ENCODE measurements at places on chromosomes 7 and 10.
A peak's percentile ranks its signal among the peaks of the same experiment; 100 is the strongest.

DNA sequence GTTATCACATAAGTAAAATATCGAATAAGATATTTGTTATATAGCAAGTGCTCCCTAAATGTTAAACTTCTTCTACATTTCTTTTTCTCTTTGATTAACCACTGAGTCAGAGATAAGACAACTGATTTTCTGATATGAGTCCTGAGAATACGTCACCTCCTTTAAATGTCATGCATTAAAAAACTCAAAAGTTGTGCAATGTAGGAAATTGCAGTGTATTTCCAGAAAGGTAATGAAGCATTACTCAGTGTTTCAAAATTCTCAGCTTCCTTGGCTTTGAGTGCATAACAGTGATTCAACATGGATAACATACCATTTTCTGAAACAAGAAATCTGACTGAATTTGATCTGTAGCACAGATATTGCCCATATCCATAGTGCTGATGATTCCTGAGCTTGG lies 155.8 kb downstream of the BMPER start:
- DNase-seq = no peak

- DNase-seq = no peak
Observed at GRCh38 chr7:55109404-55110167, 90.8 kb downstream of the EGFR start.

- no peak for DNase-seq
Observed at GRCh38 chr7:23164846-23165245, 17.0 kb upstream of the NUP42 start.

DNA sequence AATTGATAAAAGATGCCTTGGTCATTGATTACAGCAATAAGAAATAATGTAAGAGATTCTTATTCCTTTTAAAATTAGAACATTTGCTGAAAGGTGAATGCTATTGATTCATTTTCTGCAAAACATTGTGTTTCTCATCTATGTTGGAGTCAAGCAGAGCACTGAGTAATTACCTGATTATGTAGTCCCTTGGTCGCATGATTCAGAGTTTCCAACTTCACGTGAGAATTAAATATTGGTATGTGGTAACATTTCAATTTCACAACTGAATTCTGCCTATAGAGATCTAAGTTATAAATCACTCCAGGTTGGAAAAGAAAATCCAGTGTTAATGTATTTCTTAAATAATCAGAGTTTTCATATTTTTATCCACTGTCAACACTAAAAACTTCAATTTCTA lies 701.4 kb downstream of the PHTF2 start:
- DNase-seq = no peak

DNA sequence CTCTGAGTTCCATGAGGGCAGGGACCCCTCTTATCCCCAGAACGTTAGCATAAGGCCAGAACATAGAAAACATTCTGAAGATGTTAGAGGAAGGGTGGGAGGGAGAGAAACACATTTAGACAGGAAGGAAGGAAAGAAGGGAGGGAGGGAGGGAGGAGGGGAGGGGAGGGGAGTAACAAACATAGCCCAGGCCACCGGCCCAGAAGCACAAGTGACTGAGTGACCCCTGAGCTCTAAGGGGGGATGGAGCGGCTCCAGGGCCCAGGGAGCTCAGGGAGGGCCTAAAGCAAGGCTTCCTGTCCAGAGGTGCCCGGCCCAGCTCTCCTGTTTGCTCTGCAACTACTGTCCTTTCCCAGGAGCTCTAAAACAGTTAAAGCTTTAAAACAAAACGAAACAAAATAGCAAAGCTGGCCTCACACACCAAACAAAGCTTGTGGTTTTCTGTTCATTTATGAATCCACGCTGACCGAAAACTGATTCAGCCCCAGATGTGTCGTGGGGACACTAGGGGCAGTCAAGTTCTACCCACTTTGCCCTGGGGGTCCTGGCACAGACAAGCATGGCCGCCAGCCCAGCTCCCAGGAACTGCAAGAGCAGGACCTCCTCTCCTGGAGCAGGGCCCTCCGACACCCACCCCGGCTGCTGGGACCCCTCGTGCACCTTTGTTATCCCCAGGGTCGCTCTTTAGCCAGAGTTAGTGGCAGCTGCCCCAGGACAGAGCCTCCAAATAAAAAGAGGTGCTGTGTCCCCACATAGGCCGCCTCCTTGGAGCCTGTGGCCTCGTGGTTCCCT lies 496.2 kb upstream of the FOXK1 start:
- no peak for DNase-seq

DNA sequence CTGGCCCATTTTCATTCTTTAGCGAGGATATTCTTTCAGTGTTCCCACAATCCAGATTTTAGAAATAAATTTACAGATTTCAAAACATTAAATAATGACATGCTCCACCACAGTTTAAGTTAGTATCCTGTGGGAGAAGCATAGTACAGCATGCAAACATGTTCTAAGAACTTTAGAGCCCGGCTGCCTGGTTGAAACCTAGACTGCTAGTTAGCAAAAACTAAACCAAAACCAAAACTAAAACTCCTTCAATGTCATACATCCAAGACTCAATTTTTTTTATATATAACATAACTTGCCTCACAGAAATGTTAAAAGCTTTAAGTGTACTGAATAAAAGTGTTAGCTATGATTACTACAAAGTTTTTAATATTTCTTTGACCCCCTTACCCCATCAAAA lies 17.0 kb downstream of the TRA2A start:
- DNase-seq = no peak

- no peak for DNase-seq
Observed at GRCh38 chr10:17237149-17237527, 9.1 kb downstream of the VIM start.

GRCh38 chr7:74483402-74484336 lies 30.0 kb downstream of the GTF2IRD1 start:
- DNase-seq = no peak

- DNase-seq = no peak
Observed at GRCh38 chr10:77080361-77081027, 557.1 kb downstream of the KCNMA1 start.

DNA sequence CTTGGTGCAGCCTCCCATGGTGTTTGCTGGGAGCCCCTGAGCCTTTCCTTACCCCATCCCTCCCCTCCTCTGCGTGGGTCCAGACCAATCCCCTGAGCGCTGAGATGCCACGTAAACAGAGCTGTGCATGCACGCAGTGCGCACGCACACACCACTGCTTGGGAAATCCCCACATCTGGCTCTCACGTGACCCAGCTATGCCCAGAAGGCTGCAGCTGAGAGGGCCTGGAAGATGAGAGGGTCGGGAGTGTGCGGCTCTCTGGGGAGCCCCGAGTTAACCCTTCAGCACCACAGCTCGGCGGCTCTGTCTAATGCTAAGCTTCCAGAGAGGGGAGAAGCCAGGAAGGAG lies 177.2 kb downstream of the SH3PXD2A start:
- peak; percentile 87 for DNase-seq

- no peak for DNase-seq
Observed at GRCh38 chr7:98630149-98630548, 13.1 kb downstream of the NPTX2 start.

- DNase-seq = peak; percentile 65
Observed at GRCh38 chr7:166338-167060, 25.9 kb upstream of the FAM20C start.

DNA sequence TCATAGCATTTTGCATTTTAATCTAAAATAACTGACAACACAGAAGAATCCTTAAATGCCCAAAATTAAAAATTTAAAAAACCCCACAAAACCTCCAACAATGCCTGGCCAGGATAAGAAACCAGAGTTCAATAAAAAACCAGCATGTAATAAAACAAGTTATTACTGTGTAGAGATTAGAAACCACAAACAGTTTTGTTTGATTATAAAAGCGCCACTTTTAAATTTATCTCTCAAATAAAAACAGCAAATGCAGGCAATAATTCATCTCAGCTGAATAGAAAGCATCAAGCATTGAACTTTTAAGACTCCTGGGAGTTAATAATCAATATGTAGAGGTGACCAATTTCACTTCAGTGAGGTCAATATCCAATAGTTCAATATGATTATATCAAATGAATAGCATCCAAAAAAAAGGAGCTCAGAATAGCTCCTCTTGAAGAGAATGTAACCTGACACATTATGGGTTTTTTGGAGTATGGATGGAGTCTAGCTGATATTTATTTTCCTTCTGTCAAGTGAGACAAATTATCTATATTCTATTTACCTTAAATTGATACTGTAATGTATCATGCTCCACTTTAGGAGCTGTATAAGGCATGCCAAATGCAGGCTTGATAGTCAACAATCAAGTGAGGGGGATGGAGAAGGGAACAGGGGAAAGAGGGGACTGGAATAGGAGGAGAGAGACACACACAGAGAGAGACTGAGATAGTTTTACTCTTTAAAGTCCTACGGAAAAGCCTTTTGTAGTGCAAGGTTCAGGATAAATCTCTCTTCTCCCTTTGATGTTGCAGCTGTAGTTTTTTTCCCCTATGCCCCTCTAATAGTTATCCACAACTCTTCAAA lies 130.9 kb downstream of the RSU1 start:
- no peak for DNase-seq

- no peak for DNase-seq
Observed at GRCh38 chr7:6606866-6607583, 8.4 kb upstream of the ZNF853 start.

GRCh38 chr7:36157527-36158320 lies 4.7 kb downstream of the EEPD1 start:
- no peak for DNase-seq

DNA sequence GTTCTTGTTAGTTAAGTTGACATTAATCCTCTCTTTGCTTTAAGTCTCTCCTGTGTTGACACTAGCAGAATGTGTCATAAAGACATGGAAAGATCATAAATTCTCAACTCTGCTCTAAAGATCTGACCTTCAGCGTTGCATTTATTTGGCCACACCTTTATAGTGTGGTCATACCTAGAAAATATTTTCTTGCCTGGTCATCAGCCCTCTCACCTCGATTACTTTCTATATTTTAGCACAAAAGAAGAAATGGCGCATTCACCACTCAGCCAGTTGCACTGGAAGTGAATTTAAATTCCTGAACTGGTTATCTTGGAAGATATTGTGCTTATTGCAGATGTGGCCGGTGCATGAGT lies 96.7 kb upstream of the PDCD4 start:
- no peak for DNase-seq

DNA sequence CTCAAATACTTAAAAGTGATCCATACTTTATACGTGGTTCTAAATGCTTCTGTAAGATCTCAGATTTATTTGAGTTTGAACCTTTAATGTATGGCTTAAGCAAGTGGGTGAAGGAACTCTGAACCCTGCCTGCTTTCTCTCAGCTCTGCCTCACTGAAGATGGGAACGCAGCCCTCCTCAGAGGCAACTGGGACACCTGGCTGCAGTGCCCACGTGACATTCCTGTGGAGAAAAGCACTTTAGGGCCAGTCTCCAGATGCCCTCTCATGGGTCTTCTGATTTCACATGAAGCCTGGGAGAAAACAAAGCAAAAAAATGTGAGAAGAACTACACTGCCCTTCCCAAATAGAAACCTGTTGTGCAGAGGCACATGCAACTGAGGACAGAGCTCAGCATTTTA lies 242.6 kb upstream of the ANKRD30A start:
- DNase-seq = no peak

- peak; percentile 41 for DNase-seq
Observed at GRCh38 chr7:118183428-118183785, 557 bp upstream of the LSM8 start.

GRCh38 chr10:79012567-79012966 lies 56.2 kb upstream of the ZMIZ1 start:
- DNase-seq = no peak

GRCh38 chr7:32536585-32536984 lies 41.3 kb downstream of the AVL9 start:
- no peak for DNase-seq

DNA sequence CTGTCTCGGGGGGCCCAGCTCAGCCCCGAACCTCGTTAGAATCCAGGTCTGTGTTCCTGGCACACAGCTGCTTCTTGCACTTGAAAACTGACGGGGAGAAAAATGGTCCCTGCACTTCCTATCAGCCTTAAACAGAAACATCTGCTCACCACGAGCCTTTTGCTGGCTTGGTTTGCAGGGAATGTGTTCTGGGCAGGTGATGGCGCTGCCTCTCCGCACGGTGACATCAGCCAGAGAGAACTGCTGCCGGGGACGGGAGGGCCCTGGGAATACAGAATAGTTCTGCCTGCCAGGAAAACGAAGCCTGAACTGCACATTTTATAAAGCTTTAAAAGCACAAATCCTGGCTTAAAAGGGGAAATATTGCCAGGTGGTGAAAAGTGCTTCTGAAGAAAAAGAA lies 622.5 kb downstream of the TYW1 start:
- DNase-seq = no peak

DNA sequence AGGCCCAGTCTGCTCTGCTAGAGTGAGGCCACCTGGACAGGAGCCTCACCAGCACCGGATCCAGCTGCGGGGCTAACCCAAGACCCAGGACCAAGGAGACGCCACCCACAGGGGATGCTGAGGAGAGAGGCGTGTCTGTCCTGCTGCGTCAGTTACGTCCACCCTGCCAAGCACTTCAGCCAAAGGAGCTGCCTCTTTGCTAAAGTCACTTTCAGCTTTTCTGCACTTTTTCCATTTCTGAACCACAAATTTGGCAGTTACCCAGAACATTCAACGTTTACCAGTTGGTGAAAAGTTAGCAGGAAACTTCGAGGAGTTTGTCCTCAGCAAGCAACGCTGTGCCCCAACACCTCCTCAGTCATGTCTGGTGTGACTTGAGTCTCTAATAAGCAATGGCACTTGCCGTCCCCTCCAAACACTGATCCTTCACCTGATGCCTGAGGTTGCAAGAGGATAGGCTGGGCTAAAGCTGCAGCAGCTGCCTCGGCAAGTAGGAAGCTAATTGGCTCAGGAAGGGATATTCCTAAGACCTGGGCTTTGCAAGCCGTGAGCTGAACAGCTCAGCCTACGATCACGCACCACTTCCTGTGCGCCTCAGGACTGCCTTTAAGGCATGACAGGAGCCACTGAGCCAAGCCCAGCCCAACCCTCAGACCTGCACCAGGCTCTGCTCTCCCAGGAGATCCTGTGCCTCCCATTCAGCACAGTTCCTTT lies 40.1 kb downstream of the KCNH2 start:
- DNase-seq = no peak

DNA sequence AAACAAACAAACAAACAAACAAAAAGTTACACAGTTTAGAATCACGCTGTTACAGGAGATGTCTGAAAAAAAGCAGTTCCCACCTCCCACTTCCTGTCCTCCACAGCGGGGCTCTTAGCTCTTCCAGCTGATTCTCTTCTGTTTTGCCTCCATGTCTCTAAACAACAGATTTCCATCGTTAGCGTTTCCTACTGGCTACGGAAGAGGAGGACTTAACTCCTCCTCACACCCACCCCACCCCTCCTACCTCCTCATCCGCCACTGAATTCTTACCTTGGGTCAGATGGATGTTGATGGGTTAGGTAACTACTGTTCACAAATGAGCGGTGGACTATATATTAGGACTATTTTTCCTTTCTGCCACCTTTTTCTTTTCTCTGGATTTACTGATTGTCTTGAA lies 36.8 kb upstream of the NUB1 start:
- DNase-seq = no peak

DNA sequence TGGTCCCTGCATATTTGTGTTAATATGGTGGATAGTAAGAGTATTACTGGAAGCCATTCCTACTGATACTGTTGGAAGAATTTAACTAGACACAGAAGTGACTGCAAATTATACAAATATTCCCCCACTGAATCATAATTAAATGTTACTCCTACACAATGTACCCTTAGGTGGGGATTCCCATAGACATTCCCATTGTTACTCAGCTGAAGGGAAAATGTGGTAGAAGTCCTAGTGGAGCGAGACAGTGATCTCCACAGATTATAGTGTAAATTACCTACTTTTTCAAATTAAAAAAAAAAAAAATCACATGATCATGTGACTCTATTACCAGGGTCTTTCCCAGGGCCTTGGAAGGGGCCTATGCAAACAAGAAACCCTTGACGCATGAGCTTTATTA lies 611.8 kb downstream of the LRMDA start:
- DNase-seq = no peak

- no peak for DNase-seq
Observed at GRCh38 chr10:35388197-35388596, 51.9 kb downstream of the CCNY start.

Data from suppressor macrophage (primary cell).